ENCODE measurements at places on chromosomes 13 and 19.

GRCh38 chr19:30003866-30004265 is 61.8 kb downstream of the URI1 start:
- no peaks in the 10 kb centered on the region for H3K27me3 ChIP-seq
- DNase-seq = no peak
- peaks cover 23% of the 10 kb centered on the region for H3K36me3 ChIP-seq
- H3K4me3 ChIP-seq = peak overlapping the region; percentile 35
- H3K4me1 ChIP-seq = peaks cover 17% of the 10 kb centered on the region

GRCh38 chr13:35826626-35827254 is 304.4 kb downstream of the DCLK1 start:
- DNase-seq = no peak
- H3K4me1 ChIP-seq = peaks cover 7% of the 10 kb centered on the region
- no peak overlapping the region for H3K27ac ChIP-seq
- H3K27me3 ChIP-seq = peaks cover 6% of the 10 kb centered on the region

DNA sequence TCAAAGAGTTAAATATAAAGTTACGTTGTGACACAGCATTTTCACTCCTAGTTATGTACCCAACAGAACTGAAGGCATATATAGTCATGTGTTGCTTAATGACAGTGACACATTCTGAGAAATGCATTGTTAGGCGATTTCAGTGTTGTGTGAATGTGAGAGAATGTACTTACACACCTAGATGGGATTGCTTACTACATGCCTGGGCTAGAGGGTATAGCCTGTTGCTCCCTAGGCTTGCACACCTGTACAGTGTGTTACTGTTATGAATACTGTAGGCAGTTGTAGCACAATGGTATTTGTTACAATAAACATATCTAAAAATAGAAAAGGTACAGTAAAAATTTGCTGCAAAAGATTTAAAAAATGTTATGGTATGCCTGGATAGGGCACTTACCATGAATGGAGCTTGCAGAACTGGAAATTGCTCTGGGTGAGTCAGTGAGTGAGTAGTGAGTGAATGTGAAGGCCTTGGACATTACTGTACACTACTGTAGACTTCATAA is 89.2 kb downstream of the DHRS12 start:
- H3K4me3 ChIP-seq = no peak overlapping the region
- peaks cover 5% of the 10 kb centered on the region for H3K36me3 ChIP-seq
- no peaks in the 10 kb centered on the region for H3K4me1 ChIP-seq

DNA sequence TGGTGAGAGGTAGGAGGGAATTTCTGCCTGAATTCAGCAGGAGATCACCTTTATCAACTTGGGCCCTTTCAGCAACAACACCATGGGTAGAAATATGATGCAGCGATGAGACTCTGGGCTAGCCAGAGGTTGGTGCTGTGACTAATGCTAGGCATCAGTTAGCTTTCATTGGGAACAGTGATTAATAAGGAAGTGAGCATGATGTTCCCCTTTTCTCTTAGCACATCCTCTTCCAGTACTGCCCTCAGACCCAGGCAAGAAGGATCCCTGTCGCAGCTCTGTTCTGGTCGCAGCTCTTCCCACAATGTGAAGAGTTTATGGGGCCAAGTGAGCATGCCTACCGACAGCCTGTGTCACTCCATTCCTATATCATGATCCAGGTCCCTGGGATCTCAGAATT is 100.5 kb downstream of the FLT1 start:
- H3K4me3 ChIP-seq = no peak overlapping the region
- H3K36me3 ChIP-seq = no peaks in the 10 kb centered on the region
- H3K4me1 ChIP-seq = peaks cover 18% of the 10 kb centered on the region
- H3K27ac ChIP-seq = no peak overlapping the region
- no peak for DNase-seq

DNA sequence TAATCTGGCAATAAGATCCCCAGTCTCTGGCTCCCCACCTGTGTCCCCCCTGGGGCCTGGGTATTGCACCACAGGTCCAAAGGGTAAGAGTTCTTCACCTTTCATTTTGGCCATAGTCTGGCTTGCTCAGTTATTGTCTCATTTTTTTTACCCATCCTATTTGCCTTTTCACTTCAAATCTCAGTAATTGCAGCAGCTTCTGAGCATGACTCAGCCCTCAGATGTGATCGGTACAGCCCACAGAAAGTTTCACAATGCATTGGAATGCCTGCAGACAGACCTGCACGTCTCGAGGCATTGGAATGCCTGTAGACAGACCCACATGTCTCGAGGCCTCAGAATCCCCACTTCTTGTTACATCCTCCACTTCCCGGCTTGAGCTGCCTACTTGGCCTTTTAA is 173.6 kb downstream of the NUFIP1 start:
- no peak for DNase-seq
- peak overlapping the region; percentile 65 for H3K27ac ChIP-seq
- peaks cover 6% of the 10 kb centered on the region for H3K4me1 ChIP-seq
- no peaks in the 10 kb centered on the region for H3K36me3 ChIP-seq
- H3K4me3 ChIP-seq = peak overlapping the region; percentile 2

DNA sequence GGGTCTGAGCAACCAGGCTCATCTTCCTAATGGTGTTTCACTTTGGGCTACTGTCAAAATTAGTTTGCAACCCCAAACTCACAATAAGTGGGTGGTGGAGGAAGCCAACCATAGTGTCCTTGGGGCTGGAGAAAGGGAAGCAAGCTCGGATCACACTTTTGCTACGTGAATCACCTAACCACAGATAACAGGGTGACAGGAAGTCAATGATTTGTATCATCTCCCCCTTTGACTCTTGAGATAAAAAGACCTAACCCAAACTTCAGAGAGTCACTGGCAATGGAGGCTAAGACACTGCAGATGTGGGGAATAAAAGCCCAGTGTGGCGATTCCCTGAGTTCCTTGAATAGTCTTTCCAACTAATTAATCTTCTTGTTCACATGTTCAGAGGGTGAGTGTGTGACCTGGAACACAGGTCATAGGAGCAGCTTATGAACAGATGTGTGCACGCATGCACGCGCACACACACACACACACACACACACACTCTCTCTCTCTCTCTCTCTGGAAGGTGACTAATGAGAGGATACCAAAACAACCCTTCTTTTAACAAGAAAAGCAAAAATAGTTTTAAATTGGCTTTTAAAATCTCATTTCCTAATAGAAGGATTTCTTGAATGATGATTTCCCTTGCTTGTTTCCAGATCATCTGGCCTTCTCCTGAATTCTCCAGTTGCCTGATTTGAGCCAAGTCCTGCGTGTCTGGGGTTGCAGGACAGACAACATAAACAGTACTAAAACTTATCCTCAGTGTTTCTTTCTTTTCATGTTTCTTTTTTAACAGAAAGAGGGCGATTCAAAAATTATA is 21.2 kb upstream of the DOCK9 start:
- H3K27me3 ChIP-seq = no peaks in the 10 kb centered on the region
- no peak for DNase-seq
- H3K4me3 ChIP-seq = no peak overlapping the region
- peaks cover 50% of the 10 kb centered on the region for H3K4me1 ChIP-seq

DNA sequence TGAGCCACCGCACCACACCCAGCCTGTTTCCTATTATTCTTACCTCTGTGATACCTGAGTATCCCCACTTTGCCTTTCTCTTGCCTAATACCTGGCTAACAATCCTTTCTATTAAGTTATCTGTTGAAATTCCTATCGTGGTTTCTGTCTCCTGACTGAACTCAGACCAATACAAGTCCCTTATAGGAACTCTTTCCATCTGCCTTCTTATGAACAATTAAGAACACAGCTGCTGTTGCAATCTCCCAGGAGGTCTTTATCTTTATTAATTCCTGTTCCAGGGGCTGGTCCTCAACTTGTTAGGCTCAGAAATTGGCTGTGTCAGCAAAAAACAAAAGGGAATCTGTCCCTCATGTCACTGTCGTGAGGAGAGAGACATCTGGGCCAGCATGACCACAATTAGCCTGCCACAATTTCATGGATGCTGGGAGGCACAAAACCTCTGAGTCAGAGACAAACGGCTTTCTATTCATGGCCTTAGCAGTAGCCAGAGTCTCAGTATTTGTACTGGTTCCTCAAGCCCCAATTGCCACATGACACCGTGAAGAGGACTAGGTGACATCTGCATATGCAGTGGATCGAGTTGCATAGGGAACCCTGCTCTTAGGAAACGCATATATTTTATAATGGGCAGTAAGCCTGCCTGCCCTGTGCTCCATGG is 58.2 kb downstream of the NUFIP1 start:
- H3K27me3 ChIP-seq = no peaks in the 10 kb centered on the region
- H3K4me3 ChIP-seq = no peak overlapping the region
- H3K27ac ChIP-seq = no peak overlapping the region
- no peak for DNase-seq
- H3K4me1 ChIP-seq = peaks cover 15% of the 10 kb centered on the region

DNA sequence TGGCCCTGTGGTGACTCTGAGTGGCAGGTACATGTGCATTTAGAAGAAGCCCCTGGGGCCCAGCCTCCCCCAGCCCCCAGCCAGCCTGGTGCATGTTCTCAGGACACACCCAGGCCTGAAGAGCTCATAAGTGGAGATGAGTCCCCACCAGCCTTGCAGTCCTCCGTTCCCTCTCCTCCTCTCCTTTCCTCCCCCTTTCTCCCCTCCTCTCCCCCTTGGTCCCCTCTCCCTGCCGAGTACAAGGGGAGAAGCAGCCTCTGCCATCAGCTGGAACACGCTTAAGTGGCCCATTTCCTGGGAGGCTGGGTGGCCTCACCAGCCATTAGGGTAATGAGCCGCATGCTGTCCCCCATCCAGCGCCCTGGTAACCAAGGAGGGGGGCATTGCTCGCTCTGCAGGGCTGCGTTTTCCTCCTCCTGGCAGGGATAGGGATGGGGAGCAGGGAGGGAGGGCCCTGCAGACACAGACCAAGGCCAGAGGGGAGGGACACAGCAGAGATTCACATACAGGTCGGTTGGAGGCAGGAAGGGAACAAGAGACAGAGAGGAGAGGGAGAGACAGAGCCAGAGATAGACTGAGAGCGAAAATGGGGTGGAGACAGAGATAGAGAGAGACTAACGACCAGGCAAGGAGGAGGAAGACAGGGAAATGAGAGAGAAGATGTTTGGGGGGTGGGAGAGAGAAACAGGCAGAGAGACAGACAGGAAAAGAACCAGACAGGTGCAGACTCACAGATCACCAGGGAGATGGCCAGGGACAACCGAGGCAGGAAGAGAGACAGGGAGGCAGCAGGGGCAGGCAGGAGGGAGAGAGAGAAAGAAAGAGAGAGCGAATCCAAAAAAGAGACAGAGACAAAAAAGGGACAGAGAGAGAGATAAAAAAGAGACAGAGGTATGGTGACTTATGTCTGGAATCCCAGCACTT is 19.3 kb upstream of the DPP9 start:
- H3K4me3 ChIP-seq = no peak overlapping the region
- peaks cover 5% of the 10 kb centered on the region for H3K4me1 ChIP-seq
- DNase-seq = no peak

DNA sequence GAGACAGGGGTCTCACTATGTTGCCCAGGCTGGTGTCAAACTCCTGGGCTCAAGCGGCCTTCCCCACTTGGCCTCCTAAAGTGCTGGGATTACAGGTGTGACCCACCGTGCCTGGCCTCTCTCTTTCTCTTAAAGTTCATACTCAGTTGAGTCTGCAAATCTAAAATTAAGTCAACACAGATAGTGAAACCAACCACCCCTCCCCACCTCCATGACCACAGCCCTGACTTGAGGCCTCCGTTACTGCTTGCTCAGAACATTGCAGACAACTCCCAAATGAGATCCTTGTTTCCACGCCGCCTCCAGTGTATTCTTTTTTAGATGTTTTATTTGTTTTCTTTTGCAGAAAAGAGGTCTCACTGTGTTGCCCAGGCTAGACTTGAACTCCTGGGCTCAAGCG is 94.4 kb downstream of the CACNA1A start:
- H3K4me3 ChIP-seq = no peak overlapping the region
- H3K27ac ChIP-seq = no peak overlapping the region
- DNase-seq = no peak
- no peaks in the 10 kb centered on the region for H3K4me1 ChIP-seq
- no peaks in the 10 kb centered on the region for H3K36me3 ChIP-seq

All from type B pancreatic cell (in vitro differentiated cells).